ENCODE measurements at places on chromosomes 1 and 21.
A peak's percentile ranks its signal among the peaks of the same experiment; 100 is the strongest.

- no peak for DNase-seq
Observed at GRCh38 chr1:104265163-104265562, 515.5 kb downstream of the AMY1C start.

- no peak for DNase-seq
Observed at GRCh38 chr1:181028615-181029014, 5.2 kb upstream of the MR1 start.

- no peak for DNase-seq
Observed at GRCh38 chr1:22174446-22175220, 31.7 kb upstream of the WNT4 start.

- no peak for DNase-seq
Observed at GRCh38 chr21:44052071-44052829, 40.1 kb downstream of the TRAPPC10 start.

DNA sequence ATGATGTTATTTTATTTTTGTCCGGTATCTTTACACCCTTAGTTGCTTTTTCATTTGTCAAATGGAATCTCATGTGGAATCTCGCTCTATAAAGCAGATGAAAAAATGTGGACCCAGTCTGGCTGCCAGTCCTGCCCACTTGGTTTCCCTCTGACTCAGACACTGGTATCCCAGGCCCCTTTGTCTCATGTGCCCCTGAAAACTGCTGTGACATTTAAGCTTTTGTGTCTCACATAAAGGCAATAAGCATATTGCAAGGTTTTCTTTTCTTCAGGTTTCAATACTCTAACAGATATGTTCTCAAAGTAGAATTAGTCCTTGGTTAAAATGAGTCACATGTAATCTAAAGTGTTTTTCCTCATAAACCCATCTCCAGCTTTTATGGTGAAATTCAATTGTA, 183.3 kb downstream of the ST6GALNAC3 start:
- DNase-seq, result no peak

- no peak for DNase-seq
Observed at GRCh38 chr1:24908591-24909259, 21.4 kb downstream of the RUNX3 start.

DNA sequence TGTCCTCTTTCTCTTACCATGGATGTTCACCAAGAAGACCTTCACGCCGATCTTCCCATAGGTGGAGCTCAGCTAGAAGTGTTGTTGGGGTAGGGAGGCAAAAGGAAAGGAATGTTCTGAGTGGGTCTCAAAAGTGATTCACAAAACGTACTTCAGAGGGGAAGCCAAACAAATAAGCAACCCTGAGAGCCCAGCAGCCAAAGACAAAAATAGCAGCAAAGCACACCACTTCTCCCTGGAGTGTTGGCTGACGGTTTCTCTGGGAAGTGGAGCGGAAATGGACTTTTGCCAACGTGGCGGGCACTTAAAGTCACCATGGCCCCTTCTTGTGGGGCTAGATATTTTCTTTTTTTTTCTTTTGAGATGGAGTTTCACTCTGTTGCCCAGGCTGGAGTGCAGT, 23.1 kb downstream of the SLC26A9 start:
- DNase-seq, result no peak

DNA sequence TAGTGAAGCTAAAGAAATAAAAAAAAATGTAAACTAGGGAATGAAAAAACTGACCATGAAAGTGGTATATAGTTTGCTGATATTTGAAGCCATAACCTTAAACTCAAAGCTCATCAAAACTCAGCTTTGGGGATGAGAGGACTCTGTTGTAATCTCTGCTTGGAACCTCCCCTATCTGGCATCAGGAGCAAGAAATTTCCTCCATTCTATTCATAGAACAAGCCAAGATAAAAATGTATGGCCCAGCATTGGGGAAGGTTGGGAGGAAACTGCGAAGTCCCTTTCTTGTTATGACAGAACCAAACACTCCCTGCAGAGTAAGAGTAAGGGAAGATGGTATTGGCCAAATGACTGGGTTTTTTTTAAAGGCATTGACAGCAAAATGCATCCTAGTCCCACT, 35.6 kb downstream of the MCOLN2 start:
- DNase-seq, result no peak

DNA sequence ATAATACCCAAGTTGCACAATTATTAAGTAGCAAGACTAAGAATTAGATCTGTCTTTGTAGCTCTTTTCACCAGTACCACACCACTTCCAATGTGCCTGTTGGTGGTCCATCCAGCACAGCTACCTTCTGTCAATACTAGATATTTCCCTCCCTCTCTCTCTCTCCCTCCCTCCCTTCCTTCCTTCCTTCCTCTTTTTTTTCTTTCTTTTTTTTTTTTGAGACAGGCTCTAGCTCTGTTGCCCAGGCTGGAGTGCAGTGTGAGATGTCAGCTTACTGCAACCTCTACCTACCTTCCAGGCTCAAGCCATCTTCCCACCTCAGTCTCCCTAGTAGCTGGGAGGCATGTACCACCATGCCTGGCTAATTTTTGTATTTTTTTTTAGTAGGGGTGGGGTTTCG, 21.1 kb downstream of the KPNA6 start:
- DNase-seq, result no peak

GRCh38 chr1:3895279-3895950, 4.7 kb downstream of the C1orf174 start:
- no peak for DNase-seq

- DNase-seq, result no peak
Observed at GRCh38 chr1:106608841-106609240, 447.6 kb upstream of the PRMT6 start.

GRCh38 chr1:179351281-179351680, 14.5 kb upstream of the AXDND1 start:
- DNase-seq, result no peak

DNA sequence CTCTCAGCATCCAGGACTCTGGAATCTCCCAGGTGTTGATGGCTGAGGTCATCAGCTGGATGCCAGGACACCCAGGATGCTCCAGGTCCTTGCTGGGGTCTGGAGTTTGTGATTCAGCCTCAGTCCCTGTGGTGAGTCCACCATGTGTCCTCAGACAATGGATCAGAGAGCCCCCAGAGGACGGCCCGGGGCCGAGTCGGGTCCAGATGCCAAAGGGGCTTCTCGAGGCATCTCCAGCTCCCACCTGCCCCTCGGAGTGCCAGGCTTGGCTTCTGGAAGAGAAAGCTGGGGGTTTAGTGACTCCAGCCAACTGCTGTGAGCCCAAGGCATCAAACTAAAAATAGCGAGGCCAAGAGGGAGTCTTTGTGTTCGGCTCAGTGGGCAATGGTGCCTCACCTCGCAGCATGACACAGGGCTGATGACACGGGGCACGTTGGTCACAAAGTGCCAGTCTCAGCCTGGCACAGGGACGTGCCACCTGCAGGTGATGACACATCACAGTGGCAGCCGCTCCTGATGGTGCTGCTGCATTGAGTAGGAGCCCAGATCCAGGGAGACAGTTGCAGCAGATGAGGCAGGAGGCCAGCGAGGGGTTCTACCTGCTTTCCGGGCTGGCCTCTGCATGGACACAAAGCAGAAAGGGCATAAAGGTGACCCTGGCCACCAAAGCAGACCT, 10.6 kb downstream of the PDE9A start:
- DNase-seq, result no peak

GRCh38 chr1:25959611-25960010, 38.3 kb downstream of the PAFAH2 start:
- DNase-seq, result no peak

GRCh38 chr1:41758904-41759548, 159.7 kb downstream of the HIVEP3 start:
- no peak for DNase-seq

DNA sequence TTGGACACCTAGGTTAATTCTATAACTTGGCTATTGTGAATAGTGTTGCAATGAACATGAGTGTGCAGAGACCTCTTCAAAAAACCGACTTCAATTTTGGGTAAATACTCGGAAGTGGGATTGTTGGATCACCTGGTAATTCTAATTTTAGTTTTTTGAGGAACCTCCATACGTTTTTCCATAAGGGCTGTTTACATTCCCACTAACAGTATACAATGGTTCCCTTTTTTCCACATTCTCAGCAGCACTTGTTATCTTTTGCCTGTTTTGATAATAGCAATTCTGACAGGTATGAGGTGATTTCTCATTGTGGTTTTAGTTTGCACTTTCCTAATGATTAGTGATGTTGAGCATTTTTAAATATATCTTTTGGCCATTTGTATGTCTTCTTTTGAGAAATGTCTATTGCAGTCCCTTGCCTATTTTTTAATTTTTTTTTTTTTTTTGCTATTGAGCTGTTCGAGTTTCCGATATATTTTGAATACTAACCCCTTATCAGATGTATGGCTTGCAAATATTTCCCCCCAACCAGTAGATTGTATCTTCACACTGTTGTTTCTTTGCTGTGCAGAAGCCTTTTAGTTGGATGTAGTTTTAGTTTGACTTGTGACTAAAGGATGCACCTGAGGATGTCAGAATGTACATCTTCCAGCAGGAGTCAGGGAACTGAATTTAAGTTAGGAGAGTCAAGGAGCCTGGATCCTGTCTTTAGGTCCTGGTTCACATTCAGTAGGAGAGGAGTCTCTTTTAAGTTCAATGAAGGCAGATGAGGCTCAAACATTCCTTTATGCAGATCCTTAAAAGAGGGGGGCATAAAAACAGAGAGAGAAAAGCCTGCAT, 120.0 kb downstream of the S1PR1 start:
- DNase-seq, result no peak

- no peak for DNase-seq
Observed at GRCh38 chr1:152735648-152736047, 22.2 kb upstream of the KPRP start.

GRCh38 chr1:176559878-176560277, 96.9 kb downstream of the PAPPA2 start:
- peak; percentile 41 for DNase-seq

- no peak for DNase-seq
Observed at GRCh38 chr21:32372755-32373154, 20.1 kb downstream of the URB1 start.

DNA sequence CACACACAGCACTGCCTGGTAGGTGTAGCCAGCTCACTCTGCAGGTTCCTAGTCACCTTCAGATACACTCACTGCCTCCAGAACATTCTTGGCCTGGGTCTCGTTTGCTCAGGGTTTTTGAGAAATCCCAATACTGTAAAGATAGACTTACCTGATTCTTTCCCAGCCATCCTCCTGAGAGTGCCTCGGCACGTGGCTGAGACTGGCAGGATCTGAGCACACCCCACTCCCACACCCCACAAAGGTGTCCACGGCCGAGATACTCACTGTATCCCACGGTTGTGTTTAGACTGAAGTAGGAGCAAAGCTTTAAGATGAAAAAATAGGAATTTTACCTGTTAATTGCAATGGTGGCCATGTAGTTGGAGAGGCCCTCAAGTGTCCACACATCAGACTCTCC, 33.4 kb downstream of the SNAP47 start:
- no peak for DNase-seq

DNA sequence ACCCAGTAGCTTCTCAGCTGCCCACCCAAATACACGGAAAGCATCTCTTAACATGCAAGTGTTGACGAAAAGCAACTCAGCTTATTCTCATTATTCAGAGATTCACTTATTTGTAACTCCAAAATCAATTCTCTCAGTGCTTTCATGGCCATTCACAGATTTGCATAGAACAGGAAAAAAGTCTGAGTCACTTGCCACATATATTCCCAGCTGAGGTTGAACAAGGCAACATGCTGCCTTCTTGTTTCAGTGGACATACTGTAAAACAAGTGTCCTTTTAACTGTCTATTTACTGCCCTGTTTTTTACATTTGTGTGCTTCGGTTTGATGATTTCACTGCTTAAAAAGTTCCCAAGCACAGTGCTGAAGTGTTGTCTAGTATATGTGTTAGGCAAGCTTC, 273.0 kb downstream of the LTN1 start:
- no peak for DNase-seq

- no peak for DNase-seq
Observed at GRCh38 chr1:241352401-241352800, 4.6 kb downstream of the RGS7 start.

- no peak for DNase-seq
Observed at GRCh38 chr1:181416268-181416860, 67.0 kb upstream of the CACNA1E start.

GRCh38 chr21:44018127-44018526, 6.0 kb downstream of the TRAPPC10 start:
- DNase-seq, result no peak

DNA sequence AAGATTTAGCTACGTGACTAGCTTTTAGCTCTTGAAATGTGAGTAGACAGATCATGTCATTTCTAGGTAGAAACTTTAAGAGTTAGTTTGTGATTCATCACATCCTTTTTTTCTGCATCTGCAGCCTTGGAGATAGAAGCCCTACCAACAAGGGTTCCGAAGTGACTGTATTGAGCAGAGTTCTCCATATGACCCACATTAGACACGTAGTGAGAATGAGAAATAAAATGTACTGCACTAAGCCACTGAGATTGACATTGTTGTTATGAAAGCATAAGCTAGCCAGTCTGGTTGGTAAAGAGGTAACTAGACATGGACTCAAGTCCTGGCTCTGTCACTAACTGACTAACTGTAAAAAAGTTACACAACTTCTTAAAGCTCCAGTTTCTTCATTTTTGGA, 296.1 kb downstream of the PDE4B start:
- DNase-seq, result no peak

GRCh38 chr21:30638686-30639085, 3.7 kb downstream of the KRTAP20-2 start:
- no peak for DNase-seq

GRCh38 chr1:245301162-245301580, 146.4 kb downstream of the KIF26B start:
- no peak for DNase-seq

GRCh38 chr1:64343823-64344190, 126.1 kb upstream of the CACHD1 start:
- no peak for DNase-seq

GRCh38 chr1:204401730-204402129, 9.9 kb downstream of the PPP1R15B start:
- DNase-seq, result no peak

DNA sequence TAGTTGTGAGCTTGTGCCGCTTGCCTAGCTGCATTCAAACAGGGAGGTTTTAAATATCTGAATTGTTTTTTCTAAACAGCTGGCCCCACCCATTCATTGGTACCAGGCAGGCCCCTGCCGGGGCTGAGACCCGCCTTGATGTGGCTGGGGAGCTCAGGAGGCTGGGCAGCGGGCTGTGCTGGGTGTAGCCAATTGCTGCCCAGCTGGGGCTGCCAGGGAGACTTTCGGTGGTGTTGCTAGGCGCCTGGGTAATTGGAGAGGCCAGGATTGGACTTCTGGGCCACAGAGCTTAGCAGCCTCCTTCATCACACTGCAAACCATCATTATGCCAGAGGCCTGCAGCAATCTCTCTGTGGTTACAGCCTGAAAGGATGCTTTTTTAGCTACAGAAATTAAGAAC, 12.2 kb downstream of the RHBDL2 start:
- no peak for DNase-seq

DNA sequence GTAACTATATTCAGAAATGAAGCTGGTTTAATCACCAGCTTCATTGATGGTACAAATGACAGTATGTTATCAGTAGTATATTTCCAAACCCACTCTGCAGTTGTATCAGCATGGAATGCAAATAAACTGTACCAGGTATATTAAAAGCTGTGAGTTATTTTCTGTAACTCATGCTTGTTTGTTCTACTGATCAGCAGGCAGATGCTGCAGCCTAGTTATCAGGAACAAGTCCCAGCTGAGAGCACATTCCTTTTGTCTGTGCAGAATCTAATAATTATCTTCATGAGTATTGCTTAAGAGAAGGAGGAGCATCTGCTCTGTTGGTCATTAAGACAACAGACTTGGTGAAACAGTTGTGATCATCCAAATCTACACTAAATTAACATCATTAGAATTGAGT, 1331.1 kb downstream of the MRPL39 start:
- DNase-seq, result no peak
